Activated CD4-positive, alpha-beta T cell treated with anti-CD3 and anti-CD28 coated beads, Interleukin-2, amount 10 ng/mL, durations not matched to agents 7 days and 5 days (primary cell): ENCODE measurements at places on chromosomes 2 and 18.

DNA sequence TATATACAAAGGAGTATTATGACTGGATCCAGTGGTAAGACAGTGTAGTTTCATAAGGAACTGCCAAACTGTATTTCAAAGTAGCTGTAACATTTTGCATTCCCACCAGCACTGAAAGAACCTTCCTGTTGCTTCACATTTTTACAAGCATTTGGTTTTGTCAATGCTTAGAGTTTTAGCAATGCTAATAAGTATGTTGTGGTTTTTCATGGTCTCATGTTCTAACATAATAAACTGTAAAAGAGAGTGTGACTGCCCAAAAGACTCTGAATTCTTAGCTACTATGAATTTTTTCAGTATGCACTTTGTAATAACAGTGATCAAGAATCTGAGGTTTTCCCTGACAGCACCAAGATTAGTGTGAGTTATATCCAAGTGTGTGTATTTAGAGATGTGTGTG lies 604.2 kb downstream of the XIRP2 start:
- DNase-seq = no peak

DNA sequence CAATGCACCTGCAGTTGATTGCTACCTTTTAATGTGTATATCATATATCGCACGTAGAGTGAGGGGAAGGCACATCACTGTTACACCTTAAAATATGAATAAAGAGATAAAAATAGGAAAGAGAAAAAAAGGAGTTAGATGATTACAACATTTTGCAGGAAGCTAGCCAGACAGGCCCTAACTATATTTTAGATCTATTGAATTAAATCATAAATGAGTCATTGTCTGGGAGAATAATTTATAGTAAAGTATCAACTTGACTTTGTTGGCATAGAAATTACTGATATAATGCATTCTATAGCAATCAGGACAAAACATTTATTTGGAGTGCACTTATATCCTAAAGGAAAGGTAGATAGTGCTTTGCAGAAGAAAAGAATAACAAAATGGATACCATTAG lies 384.9 kb upstream of the NXPH2 start:
- no peak for DNase-seq

DNA sequence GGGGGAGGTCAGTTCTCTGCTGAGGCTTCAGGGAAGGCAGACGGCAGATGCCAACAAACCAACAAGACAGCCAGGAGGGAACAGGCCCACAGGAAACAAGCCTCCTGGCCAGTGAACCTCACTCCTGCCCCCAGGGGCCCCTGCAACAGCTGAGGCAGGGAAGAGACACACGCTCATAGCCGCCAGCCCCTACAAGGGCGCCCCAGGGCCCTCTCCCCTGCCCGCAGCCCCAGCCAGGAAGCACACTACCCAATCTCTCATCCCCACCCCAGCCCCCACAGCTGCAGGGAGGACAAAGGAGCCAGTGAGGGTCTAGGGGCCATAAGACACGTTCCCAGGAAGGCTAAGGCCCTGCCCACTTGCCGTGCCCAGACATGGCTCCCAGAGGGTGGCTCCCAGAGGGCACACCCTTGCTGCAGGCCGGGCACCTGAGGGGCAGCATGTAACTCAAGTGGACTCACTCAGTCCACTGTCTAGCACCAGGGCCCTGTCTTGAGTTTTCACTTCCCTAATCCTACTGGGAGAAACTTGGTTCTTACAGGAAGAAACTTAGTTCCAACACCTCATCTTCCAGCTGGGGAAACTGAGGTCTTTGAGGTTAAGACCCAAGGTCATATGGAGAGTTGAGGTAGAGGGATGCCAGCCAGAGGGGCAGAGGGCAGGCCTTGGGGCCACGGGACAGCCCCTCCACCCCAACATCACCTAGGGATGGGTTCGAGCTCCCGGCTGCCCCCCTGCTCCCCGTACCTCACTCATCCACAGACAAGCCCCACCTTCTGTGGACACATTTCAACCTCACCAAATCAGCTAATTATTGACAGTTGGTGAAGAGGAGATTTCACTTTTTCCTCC lies 37.3 kb downstream of the EMX1 start:
- no peak for DNase-seq

DNA sequence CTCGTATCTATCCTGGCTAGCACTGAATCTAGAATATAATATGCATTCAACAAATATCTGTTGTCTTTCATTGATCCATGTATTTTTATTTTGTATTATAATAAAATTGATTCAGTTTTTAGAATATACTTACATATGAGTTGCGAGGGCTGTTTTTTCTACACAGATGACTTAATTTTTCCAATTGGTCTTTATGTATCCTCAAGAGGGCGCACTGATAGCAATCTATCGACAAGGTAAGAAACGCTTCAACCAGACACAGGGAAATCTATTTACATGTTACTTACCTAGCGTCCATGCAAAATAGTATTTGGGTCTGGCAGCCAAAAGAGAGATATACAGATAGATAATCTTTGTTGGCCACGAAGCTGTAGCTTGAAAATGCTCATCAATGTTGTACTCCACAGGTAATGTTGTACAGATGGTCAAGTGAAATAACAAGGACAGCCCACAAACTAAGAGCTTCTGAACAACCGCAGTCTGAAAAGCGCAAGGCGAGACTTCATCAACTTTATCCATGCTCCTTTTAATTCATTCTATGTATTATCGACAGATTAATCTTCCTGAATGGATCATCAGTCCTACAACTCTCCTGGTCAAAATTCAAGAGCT lies 35.5 kb upstream of the KIDINS220 start:
- DNase-seq = peak; percentile 22

DNA sequence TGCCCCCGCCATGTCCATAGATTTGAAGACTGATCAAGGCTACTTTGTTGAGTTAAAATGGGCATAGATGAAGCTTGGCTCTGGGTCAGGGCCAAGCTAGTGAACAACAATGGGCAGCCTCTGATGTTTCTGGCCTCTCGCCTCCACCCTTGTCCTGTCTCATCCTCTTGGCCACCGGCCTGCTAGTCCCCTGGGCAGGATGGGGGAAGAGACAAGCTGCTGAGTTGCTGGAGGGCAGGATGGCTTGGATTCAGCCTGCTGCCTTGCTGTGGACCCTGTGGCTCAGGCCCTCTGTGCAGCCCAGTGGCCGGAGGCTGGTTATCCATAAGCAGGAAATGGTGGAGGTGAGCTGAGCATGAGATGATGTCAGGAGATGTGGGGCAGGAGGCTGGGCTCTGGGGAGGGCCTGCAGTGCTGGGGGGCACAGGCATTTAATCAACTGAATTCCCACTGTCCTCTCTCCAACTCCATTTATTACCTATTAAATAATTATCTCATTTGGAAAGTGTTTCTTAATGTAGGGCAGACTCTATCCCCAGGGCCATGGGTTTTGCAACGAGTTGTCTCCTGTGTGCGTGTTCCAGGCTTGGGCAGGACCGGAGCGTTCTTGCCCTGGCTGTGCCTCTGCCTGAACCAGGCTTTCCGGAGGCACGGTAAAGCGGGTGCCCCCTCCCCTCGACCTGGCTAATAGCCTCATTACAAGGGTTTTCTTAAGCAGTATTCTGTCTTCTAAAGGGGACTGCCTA lies 122.9 kb downstream of the GLI2 start:
- no peak for DNase-seq

DNA sequence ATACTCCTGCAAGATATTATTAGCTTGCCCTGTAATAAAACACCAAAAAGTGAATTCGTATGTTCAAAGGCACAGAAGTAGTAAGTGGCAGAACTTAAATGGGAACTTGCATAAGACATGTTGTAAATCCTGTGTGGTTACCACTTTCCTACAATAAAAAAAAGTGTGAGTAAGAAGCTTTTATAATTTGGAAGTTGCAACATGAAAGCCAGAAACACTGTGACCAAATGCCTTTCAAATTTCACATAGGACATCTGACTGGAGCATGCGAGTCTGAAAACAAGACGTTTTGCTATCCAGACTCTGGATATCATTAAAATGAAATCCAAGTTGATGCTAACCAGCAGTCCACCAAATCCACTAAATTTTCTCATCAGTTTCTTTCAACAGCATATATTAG lies 886.2 kb upstream of the NRXN1 start:
- no peak for DNase-seq

DNA sequence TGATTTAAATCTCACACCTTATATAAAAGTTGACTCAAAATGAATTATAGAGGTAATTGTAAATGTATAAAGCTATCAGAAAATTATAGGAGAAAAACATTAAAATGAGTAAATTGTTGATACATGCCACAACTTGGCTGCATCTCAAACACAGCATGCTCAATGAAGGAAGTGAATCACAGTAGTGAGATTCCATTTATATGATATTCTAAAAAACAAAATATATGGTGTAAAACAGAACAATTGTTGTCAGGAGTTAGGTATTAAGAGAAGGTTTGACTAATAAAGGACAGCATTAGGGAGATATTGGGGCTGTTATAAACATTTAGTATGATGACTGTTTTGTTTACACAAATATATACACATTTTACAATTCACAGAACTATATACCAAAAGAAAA lies 356.6 kb upstream of the CELF4 start:
- no peak for DNase-seq

- DNase-seq = no peak
Observed at GRCh38 chr2:208252716-208253492, 2.0 kb downstream of the IDH1 start.
